ENCODE measurements at places on chromosomes 7 and 10. TPM values are rescaled to one million over a fixed set of nuclear protein-coding genes. Genes with fewer than 3 reads are reported as not detected.

GRCh38 chr7:81583882-81584533, 185.8 kb downstream of the HGF start:
- no peak for DNase-seq

DNA sequence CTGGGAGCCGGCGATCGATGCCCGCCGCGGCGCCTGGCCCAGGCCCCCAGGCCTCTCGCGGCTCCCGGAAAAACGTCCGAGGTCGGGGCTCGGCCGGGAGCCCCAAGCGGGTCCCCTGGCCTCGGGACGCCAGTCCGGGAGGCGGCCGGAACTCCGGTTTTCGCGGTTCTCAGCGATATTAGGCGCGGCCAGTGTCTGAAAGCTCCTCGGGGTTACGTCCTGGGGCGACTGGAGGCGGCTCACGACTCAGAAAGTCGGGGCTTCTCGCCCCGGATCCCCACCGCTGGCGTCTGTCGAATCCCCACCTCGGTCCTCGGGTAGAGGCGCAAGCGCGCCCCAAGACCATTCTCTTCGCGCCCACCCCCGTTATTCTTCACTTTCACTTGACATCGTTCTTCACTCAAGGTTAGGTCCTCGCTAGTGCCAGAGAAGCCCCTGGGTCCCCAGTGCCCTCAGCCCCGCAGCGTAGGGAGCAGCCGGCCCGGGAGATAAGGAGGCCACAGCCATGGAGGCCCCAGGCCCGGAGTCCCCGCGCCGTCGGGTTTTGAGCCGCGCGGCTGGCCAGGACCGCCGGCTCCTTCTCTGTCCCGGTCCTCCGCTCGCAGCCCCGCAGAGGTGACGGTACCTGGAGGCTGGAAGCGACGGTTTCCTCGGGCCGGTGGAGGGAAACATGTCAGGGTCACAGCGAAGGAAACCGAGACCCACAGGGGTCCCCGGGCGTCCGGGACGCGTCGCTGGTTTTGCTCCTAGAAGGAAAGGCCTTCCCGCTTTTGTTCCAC, 35.2 kb upstream of the EBLN1 start:
- DNase-seq = peak; percentile 36

DNA sequence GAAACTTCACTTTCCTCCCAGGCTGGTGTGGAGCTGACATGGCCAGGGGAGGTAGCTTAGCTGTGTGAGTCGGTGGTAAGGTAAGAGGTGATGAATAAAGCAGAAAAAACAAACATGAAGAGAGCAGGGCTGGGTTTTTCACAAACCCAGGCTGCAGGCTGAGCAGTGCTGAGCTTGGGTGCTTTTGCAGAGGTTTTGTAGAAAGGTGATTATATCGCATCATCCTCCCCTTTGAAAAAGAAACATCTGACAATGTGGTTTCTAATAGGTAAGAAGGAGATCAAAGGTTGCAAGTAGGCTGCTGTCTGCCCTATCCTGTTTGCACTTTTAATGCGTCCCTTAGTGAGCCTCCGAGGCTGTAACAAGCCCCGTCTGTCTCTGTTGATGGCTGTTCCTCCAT, 69.6 kb upstream of the GRM8 start:
- no peak for DNase-seq

The NRAP gene
- not detected for total RNA-seq

DNA sequence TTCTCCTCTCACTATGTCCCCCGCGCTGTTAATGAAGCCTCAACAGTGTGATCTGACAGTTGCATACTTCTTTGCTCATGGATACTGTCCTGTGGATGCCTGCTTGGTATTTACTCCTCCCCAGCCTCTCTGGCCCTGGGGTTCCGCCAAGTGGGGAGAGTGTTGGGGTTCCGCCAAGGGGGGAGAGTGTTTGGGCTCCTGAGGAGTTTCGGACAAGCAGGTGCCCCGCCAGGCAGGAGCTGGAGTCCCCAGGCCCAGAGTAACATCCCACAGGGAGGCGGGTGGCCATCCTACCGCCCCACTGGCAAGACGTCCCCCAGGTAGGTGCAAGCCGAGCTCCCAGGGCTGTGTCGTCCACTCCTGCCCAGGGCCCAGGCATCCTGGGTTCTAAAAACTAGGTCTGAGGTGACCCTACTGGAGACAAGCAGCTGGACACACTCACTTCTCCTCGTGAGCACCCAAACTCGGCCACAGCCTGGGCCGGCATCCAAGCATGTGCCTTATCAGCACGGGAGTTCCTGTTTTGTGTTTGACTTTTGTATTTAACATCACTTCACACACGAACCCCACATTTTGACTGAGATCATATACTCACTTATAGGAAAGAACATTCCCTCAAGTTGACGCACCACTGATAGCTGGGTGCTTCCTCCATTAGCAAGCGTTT, 34.2 kb downstream of the CAMK2B start:
- no peak for DNase-seq

GRCh38 chr10:119250641-119251314, 43.4 kb downstream of the GRK5 start:
- DNase-seq = no peak

The ENTPD7 gene
- 1.4 TPM for total RNA-seq

DNA sequence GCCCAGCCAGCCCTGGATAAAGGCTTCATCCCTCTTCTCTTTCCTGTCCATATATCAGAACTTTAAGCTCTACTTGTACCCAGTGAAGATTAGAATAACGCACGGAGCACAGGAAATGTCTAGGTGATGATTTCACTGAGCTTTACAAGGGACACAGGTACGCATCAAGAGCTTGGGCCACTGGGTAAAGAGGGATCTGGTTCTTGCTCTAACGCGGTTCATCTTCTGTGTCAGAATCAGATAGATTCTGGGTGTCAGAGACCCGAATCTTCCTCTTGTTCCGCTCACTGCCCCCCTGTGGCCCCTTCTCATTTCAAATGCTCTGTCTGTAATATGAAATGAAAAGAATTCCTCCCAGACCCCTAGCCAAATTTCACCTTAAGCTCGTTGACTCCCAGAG, 24.7 kb downstream of the IL2RA start:
- DNase-seq = no peak

The OR2A5 gene
- total RNA-seq = not detected

- no peak for DNase-seq
Observed at GRCh38 chr10:6045878-6046772, 16.0 kb downstream of the IL2RA start.

- DNase-seq = no peak
Observed at GRCh38 chr10:88131511-88132139, 268.2 kb downstream of the PTEN start.

GRCh38 chr10:12195281-12195602, 449 bp downstream of the NUDT5 start:
- DNase-seq = no peak

DNA sequence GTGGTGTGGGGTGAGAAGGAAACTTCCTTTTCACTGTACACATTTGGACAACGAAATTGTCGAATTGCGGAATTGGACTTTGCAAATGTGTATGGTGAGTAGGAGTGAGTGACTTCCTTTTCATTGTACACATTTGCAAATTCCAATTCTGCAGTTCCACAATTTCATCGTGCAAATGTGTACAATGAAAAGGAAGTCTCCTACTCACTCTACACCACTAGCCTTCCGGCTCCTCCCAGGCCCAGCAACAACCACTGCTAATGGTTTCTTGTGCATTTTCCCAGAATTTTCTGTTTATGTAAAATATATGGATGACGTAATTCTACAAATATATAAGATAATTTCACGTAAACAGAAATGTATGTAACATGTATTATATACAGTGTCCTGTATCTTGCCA, 118.5 kb downstream of the ARL4A start:
- no peak for DNase-seq

DNA sequence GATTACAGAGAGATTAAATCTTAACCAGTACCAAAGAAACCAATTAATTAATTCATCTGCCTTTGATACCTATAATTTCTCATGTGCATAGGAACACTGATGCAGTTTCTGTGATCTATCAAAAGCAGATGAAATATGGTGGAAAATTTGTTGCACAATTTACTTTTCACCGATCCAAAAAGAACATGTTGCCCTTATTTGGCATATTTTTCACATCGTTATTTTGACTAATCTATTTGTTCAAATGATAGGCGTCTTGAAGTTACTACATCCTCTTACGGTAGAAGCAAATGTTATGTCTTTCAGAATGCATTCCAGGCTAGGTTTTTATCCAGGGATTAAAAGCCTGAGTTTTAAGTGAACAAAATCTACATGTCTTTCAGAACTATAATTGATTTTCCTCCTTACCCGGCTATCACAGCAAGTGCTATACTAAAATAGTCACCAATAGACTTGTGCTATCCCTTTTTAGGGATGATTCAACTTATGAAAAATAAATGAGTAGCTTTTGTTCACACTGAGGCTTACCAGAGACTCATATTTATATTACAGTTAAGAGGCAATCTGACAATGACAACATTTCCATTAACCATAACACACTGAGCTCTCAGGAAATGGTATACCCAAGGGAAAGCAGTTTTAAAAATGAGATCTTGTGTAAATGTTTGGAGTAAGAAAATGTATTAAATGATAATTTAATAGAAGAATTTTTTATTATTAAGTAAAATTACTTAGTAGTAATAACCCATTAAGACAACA, 16.8 kb upstream of the TES start:
- DNase-seq = no peak

- no peak for DNase-seq
Observed at GRCh38 chr7:70730451-70731110, 401.4 kb upstream of the GALNT17 start.

DNA sequence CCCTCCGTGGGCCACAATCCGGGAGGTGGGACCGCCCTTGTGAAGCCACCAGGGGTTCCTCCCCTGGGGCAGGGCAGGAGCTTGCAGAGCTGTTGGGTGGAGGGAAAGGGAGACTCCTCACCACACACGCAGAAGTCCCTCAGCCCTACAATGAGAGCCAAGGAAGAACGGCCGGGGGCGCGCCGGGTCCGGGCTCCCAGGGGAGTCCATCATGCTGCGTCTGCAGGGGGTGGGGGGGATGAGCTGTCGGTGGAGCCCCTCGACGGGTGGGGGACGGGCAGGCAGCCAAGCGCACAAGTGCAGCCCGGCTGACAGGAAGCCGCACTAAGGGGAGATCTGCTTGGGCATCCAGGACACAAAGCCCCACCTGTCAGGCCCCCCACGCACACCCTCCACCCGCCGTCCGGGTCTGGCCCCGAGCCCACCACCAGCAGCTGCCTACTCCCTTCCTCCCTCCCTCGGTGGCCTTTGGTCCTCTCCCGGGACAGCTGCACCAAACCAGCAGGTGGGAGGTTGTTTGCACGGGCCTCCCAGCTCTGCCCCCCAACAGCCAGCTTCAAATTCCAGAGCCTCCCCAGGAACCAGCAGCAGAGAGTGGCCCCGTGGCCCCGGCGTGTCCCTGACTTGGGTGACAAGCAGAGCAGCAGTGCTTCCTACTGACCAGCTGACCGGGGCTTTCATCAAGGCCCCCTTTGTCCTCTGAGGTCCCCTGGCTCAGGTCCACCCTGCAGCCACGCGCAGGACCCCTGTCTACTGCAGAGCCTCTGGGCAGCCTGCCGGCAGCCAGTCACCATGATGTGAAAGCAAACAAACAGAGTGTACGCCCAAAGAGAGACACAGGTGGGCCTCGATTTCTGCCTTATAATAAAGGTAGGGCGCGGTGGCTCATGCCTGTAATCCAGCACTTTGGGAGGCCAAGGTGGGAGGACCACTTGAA, 50.3 kb downstream of the HIP1 start:
- DNase-seq = no peak

DNA sequence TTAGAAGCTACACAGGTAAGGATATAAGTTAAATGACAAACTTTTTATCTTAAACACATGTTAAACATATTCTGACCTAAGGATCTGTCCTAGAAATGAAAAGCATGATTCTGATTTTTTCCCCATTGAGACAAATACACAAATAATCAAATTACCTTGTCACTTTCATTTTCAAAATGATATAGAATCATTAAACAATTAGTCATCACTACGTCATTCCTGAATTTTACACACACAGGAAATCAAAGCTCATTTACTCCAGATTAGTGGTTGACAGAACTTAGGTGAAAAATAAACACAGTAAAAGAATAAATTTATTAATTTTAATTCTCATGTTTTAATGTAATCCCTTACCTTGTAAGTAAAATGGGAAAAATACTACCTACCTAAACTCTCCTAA, 89.0 kb downstream of the AASS start:
- DNase-seq = no peak

The PTPRZ1 gene
- total RNA-seq = not detected

- DNase-seq = no peak
Observed at GRCh38 chr7:142158736-142159496, 47.4 kb downstream of the MGAM2 start.

GRCh38 chr7:767580-767940, 40.5 kb upstream of the PRKAR1B start:
- no peak for DNase-seq

DNA sequence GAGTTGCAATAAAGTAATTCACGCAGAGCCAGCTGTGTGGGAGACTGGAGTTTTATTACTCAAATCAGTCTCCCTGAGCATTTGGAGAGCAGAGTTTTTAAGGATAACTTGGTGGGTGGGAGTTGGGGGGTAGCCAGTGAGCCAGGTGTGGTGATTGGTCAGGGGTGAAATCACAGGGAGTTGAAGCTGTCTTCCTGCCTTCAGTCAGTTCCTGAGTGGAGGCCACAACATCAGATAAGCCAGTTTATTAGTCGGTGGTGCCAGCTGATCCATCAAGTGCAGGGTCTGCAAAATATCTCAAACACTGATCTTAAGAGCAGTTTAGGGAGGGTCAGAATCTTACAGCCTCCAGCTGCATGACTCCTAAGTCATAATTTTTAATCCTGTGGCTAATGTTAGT, 3.3 kb upstream of the CYP51A1 start:
- no peak for DNase-seq

- no peak for DNase-seq
Observed at GRCh38 chr10:107163881-107164861, at the start of gene SORCS1. Gene SORCS1, minus strand, starts transcription at chr10:107164706.

GRCh38 chr10:4434516-4435071, 391.4 kb upstream of the AKR1E2 start:
- no peak for DNase-seq

DNA sequence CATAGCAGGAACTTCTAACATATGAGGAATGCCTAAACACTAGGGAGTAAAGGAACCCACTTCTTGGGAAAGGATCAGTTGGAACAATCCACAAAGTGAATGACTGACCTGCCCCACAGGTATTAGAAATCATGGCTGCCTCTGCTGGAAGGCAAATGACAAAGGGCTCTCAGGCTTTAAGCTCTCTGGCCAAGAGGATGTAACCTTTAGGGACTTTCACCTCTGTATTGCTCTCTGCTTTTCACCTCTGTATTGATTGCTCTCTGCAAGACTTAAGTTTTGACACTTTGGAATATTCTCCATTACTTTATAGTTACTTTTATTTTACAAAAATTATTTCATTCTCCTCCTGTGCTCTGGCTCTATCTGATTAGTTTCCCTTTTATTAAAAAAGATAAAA, 248.0 kb downstream of the LRRTM3 start:
- DNase-seq = no peak

The ACTL6B gene
- total RNA-seq = not detected

The PKD1L1 gene
- 0.20 TPM for total RNA-seq

- DNase-seq = no peak
Observed at GRCh38 chr10:128254476-128254875, 128.3 kb upstream of the MKI67 start.

GRCh38 chr10:24132741-24133140, 76.2 kb upstream of the KIAA1217 start:
- DNase-seq = no peak
